Kidney capillary endothelial cell (primary cell): ENCODE measurements at places on chromosomes 1 and 21.

DNA sequence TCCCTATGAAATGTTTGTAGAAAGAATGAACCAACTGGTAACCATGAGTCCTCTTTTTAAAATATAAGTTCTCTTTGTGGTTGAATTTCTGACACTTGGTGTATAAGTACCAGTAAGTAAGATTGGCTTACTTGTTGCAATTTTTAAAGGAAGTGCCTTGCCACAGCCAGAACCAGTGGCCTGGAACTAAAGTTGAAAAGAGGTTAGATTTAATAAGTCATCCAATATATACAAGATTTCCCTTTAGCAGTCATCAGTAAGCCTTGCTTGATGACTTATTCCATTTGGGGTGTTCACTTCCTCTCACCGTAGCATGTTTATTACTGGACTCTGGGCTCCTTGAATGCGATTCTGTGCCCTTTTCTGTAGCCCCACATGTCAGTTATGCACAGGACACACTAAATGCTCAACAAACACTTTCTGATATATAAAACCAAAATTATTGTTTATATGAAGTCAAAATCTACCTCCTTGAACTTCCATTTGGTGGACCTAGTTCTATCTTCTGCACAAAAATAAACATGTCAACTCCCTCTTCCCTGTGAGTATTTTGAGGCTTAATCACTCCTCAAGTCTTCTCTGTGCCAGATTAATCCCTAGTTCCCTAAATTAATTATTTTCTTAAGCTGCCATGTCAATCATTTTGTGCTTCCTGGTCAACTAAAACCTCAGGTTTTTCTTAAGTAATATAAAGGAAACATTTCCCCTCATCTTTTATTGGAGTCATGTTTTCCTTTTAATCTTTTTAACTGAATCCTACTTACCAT lies 218.1 kb downstream of the ST6GALNAC3 start:
- no peak for DNase-seq

DNA sequence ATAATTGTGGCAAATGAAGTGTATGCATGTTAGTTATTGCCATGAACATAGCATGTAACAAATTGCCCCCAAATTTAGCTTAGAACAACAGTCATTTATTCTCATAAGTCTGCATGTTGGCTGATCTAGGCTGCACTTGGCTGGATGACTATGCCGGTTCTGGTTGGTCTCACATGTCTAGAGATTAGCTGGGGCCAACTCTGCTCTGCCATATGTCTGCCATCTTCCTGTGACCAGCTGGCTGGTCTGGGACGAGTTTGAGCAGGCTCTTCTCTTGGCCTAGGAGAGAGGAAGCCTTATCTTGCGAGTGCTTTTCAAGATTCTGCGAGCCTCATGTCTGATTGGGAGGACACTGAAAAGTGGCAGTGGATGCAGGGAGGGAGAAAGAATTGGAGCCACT lies 198.3 kb upstream of the FAM78B start:
- no peak for DNase-seq

DNA sequence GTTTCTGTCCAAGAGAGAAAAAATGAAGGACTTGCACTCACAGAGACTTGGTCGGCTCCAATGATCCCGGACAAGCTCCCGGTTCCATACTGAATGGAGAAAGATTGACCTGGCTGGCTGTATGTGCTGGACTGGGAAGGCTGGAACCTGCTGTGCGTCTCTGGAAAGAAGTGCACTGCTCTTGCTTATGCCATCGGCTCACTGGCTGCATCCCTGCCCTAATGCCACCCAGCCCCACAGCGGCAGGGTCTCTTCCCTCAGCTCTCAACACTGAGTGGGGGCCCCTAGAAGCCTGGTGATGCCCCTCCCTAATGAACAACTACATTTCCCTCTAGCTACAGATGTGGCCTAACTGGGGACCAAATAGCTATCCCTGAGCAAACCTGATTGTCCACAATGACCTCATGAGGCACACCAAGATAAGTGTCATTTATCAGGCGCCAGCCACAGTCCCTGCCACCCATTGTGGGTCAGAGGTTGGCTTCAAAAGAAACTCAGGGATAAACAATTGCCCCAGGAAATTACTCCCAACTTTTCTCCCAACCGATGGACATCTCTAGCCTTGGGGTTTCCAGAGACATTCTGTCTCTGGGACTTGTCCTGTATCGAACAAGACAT lies 2.6 kb downstream of the CTSE start:
- no peak for DNase-seq

GRCh38 chr1:245444945-245445344 lies 290.2 kb downstream of the KIF26B start:
- no peak for DNase-seq

DNA sequence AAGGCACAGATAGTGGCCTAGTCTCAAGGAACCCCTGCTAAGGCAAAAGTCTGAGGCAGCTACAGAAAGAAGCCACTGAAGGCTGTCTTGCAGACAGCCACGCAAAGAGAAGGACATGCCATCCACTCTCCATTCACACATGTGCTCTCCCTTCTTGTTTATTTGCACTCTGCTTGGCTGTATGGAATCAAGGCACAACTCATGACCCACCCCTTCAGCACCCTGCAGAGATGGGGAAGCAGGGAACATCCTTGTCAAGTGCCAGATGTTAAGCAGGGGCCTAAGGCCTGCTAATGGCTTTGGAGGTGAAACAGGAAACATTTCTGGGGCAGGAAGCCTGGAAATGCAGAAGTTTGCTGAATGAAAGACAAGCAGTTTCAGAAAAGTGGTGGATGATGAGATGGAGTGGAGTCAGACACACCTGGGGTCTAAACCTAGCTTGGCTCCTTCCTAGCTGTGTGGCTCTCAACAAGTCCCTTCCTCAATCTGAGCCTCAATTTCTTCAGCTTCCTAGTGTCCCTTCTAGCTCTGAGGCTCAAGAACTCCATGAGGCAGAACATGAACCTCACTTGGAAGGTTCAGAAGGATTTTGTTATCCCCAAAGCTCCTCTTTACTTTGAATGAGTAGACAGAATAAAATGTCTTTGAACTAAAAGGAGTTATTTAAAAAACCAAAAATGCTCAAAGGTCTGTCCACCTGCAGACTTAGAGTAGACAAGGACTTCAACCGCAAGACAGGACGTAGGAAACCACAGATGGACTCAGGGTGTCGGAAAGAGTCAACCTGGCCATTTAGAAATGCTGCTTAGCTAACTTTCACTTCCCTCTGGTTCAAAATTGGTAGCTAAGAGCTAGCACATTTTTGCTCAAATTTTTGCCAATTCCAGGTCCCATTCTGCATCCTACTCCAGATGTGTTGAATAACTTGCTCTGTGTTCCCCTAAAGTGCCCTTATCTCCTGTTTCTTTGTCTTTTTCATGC lies 283.1 kb downstream of the PLPP3 start:
- no peak for DNase-seq

DNA sequence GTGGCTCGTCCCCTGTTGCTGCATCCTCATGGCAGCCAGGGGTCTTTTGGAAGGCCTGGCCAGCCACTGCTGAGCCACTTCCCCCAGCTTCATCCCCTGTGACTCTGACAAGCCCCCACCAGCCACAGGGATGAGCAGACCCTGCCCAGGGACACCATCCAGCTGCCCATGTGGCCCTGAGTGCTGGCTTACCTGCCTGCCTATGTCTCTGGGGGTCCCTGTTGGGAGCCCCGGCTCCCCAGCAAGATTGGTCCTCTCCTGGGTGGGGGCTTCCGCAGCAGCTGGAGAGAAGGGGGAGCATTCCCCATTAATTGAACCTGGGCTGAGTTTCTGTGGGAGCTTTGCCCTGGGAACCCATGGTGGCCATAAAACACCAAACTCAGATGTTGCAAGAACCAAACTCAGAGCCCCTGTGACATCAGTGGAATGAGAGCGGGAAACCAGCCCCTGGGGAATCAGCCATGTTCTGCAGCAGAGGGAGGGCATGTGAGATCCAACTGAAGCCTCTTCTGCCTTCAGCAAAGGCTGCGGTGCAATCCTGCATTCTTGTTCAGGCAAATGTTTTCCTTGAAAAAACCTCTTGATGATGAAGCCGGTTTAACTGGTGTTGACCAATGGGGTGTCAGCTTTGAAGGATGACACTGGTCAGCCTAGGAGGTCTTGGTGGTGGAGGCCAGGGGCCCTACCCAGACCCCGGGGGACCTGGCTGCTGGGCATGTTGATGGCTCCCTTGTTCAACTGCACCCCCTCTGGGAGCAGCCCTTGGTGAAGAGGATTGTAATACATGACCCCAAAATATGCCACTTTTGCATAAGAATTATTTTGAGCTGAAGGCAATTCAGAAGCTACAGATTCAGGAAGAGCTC lies 28.3 kb upstream of the COL18A1 start:
- DNase-seq: no peak

- peak; percentile 82 for DNase-seq
Observed at GRCh38 chr1:36224537-36225282, 467 bp downstream of the THRAP3 start.

- no peak for DNase-seq
Observed at GRCh38 chr1:212482637-212483441, 50.1 kb downstream of the NENF start.

DNA sequence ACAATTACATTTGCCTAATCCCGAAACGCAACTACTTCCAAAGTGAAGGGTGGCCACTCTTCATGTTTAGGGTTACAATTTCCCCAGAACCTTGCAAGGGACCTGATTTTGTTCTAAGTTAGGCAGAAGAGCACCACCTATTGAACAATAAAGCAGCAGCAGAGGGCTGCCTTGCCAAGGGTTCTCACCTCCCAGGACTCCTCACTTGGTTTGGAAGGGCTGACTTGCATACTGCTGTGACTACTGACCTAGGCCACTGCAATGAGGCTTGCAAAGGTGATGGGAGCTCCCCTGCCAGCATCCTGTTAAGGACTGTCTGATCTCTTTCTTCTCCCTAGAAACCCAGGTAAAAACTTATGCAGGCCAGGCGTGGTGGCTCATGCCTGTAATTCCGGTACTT lies 14.2 kb downstream of the MTOR start:
- no peak for DNase-seq

DNA sequence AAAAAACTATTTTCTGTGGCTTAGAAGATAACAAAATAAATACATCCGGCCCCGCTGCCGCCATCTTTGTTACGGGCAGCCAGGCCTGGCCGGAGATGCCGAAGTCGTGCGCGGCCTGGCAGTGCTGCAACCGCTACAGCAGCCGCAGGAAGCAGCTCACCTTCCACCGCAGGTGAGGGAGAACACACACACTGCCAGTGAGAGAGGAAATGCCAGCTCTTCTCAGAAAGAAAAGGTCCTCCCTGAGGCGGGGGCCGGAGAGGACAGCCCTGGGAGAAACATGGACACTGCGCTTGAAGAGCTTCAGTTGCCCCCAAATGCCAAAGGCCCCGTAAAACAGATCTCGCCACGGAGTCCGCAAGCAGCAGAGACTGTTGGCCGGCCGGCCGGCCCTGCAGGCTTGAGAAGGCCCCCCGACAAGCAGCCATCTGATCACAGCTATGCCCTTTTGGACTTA lies 323.2 kb downstream of the AMY1C start:
- no peak for DNase-seq

- no peak for DNase-seq
Observed at GRCh38 chr1:18262726-18263125, 155.1 kb downstream of the IGSF21 start.

DNA sequence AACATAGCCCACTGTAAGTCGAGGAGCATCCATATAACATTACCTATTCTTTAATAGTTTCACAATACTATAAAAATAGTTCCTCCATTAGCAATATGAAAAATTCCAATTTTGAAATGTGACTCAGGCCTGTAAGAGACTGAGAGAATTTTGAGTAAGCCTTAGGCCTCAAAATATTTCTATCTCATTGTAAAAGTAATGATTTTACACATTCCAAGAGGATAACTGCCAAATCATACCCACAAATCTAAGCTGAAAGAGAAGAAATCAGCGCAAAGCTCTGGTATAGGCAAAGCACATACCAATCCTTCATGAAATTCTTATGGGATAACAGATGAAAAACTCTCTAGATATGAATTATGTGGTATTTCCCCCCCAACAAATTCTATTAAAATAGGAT lies 144.1 kb downstream of the CDC42BPA start:
- DNase-seq: no peak

DNA sequence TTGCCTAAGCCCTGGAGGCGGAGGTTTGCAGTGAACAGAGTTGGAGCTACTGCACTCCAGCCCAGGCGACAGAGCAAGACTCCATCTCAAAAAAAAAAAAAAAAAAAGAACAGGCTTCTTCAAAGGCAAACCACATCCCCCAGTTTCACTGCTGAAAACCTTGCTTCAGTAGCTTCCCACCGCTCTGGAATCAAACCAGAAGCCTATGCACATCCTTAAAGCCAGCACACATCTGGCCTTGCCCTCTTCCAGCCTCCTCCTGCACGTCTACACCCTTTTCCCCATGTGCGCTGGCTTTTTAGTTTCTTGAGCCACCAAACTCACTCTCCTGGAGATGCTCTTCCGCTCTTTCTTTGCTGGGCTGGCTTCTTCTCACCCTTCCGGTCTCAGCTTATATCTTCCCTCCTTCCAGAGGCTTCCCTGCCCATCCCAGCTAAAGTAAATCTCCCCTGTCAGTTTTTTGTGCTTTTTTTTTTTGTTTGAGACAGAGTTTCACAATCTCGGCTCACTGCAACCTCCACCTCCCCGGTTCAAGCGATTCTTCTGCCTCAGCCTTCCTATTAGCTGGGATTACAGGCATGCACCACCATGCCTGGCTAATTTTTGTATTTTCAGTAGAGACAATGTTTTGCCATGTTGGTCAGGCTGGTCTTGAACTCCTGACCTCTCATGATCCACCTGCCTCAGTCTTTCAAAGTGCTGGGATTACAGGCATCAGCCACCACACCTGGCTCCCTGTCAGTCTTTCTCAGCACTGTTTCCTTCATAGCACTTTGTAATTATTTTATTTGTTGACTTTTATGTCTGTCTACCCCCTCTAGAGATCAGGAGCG lies 42.0 kb upstream of the ID3 start:
- DNase-seq: no peak

DNA sequence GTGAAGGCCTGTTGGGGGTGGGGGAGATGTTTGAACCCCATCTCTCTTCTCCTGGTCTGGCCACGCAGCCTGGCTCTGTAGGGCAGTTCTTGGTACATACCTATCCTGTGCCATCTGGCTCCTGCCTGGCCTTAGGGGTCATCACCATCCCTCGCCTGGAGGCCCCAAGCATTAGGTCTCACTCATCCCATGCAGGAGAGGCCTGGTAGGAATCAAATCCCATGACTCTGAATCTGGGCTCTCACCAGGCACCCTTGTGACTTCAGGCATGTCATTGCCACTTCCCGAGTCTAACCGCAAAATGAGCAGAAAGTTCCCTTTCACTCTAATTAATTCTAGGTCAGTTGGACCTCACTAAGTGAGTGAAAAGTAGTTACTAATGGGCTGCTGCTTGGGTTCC lies 37.2 kb downstream of the ETNK2 start:
- DNase-seq: no peak
